ENCODE measurements at places on chromosomes 3 and 15.

DNA sequence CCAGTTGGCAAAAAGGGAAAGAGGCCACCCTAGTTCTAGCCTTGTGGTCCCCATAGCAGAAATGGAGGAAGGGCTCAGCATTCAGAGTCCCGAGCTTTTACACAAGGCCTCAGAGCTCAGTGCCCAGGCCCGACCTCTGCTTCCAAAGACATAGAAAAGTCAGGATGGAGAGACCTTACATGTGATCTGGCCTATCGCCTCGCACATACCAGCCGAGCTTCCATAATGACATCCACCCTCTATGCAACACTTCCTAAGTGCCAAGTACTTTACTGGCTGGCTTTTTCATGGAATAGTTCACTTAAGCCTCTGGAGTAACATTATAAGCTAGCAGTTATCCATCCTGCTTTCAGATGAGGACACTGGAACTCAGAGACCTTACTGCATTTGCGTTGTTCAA is 275.9 kb downstream of the FAM43A start:
- no peak for DNase-seq

DNA sequence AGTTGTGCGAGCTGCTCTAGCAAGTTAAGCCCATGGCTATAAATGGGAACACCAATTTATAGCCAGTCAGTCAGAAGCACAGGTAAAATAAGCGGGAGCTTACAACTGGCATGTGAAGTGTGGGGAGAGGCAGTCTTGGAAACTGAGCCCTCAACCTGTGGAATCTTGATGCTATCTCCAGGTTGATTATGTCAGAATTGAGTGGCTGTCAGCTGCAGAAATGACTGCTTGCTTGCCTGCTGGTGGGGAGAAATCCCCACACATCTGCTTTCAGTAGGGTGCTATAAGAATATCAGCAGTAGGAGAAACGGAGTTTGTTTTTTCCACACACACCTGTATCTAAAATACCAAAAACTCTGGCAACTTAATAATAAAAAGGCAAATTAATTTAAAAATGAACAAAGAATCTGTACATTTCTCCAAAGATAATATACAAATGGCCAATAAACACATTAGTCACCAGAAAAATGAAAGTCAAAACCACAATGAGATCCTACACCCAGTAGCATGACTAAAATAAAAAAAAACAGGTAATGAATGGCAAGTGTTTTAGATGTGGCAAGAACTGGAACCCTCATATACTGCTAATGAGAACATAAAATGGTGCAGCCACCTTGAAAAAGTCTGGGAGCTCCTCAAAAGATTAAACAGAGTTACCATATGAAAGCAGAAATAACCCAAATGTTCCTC is 26.0 kb upstream of the MAP4 start:
- no peak for DNase-seq

GRCh38 chr15:96408591-96409183 is 78.2 kb downstream of the NR2F2 start:
- DNase-seq = no peak

DNA sequence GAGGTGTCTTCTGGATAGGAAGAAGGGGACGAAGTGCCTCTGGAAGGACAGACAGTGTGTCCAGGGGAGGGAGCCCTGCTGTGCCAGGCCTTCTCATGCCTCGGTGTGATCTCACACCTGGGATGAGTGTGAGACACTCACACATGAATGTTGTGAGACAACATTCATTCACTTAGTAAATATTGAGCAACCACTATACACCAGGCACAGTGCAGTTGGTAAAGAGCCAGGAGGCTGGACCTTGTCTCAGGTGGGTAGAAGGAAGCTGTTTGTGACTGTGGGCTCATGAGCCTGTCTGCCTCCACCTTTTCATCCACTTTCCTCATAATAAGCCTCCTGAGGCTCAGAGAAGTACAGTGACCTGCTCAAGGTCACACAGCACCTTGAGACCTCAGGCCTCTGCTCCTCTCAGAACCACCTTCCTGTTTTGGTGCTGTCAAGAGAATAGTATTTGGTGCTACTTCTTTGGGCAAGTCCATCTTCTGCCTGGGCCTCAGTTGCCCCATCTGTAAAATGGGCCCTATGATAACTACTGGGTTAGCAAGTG is 20.9 kb downstream of the SLC6A6 start:
- no peak for DNase-seq

GRCh38 chr15:26767169-26767670 is 5.6 kb downstream of the GABRB3 start:
- peak; percentile 10 for DNase-seq

DNA sequence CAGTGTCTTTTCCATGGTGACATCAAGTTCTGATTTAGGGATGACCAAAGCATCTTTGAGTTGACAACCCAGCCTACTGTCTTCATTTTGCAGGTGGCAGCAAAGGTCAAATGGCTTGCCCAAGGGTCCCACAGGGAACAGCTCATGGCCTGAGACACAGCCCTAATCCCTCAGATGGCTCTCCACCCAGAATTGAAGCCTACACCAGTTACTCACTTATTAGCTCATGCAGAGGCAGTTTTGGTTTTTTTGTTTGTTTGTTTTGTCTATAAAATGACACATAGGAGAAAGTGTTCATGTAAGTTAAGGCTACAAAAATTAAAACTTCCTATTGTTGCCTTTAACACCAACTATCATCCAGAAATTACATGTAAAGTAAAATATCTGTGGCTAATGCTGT is 167.9 kb downstream of the OSBPL10 start:
- DNase-seq = no peak

DNA sequence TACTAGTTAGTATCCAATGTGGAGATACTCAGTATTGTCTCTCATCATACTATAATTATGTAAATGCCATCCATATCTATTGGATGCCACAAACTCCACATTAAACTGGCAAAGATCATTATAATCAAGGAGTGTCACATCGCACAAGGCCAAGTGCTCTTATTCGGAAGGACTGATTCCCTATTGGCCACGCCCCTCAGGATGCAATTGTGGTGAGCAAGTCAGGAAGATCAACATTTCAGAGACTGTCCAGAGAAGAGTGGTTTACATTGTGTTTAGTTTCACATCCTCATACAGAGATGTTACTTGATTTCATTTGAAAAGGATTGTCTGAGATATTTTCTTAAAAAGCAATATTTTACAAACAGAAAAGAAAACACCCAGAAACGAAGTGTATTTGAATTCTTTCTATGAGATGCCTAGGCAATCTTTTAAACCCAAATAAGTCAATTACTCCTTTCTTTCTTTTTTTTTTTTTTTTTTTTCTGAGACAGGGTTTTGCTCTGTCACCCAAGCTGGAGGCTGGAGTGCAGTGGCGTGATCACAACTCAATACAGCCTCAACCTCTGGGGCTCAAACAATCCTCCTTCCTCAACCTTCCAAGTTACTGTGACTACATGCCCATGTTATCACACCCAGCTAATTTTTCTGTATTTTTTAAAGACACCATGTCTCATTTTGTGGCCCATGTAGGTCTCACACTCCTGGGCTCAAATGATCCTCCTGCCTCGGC is 369.1 kb downstream of the RBMS3 start:
- DNase-seq = peak; percentile 32

- peak; percentile 63 for DNase-seq
Observed at GRCh38 chr3:46359733-46360493, 6.0 kb downstream of the CCR2 start.

GRCh38 chr3:187263270-187263669 is 28.3 kb downstream of the MASP1 start:
- DNase-seq = no peak

GRCh38 chr3:145849115-145849514 is 311.9 kb downstream of the PLOD2 start:
- DNase-seq = no peak

DNA sequence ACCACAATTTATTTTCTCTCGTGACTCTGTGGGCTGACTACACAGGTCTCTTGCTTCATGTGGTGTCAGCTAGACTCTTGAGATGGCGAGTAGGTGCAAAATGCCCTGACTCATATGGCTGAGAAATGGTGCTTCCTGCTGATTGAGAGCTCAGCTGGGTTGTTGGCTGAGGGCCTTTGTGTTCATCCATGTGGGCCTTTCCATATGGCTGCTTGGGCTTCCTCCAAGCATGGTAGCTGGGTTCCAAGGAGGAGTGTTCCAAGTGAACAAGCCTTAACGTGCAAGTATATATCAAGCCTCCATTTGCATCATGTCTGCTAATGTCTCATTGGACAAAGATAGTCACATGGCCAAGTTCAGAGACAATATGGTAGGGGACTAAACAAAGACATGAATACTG is 164.0 kb downstream of the PDCD6IP start:
- DNase-seq = no peak
